Fibroblast of skin of right biceps (primary cell): ENCODE measurements at places on chromosomes 7 and 10.
A peak's percentile ranks its signal among the peaks of the same experiment; 100 is the strongest.

DNA sequence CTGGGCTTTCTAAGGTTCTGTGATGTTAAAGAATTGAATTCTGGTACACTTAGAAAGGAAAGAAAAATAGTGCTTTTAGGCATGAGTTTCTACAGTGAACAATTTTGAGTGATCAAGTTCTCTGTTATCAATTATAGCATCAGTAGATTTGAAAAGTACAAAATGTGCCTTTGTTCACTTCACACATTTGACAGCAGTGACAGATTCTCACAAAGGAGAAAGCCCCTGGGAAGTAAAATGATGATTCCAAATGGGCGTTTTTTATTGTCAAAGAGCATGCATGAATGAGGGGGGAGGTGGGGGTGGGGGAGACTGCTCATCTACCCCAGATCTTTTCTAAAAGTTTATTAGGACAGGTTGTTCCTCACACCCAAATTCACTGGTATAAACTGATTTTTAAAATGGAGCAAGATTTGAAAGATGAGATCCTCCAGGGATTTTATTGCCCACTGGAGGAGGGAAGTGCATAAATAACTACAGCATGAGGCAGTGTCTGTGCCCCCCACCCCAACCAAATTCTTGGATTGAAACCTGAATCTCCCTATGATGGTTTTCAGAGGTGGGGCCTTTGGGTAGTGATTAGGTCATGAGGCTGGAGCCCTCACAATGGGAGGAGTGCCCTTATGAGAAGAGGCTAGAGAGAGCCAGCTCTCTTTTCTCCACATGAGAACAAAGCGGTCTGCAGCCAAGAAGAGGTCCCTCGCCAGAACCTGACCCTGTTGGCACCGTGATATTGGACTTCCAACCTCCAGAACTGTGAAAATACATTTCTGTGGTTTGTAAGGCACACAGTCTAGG is 79.5 kb downstream of the AOAH start:
- no peak for DNase-seq

DNA sequence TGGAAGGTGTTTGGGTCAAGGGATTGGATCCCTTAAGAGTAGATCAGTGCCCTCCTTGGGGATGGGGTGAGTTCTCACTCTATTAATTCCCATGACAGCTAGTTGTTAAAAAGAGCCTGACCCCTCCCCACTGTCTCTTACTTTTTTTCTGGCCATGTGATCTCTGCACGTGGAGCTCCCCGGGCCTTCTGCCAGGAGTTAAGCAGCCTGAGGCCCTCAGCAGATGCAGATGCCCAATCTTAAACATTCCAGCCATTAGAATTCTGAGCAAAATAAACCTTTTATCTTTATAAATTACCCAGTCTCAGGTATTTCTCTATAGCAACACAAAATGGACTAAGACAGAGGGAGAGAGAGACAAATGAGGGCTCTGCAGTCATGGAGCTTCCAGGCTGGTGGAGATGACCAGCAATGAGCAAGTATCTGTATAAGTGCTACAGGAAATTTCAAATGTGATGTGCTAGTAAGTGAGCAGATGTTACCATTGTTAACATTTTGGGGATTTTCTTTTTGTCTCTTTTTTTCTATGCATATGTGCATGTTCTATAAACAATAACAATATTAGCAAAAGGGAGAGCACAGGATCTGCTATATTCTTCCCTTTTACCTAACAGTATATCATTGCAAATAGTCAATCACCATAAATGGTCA is 26.7 kb downstream of the PLPP4 start:
- no peak for DNase-seq

- DNase-seq = no peak
Observed at GRCh38 chr10:112744181-112745096, 205.6 kb upstream of the TCF7L2 start.

DNA sequence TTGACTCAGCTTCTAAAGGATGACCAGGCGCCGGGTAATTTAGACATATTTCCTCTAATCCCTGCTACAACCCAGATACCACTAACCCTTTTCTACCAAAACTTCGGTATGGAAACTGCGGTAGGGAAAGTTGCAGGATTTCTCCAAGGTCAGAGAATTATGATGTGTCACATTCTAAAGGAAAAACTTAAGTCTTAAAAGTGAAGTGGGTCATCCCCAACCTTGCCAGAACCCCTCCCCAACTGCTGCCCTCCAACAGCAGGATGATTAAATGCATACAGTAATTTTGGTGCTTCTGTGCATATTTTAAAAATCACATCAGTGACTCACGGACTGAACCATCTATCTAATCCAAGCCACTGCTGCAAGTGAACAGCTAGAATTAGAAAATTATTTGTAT is 52.7 kb downstream of the GRB10 start:
- DNase-seq = peak; percentile 85
